NCI-H187 (cell line): ENCODE measurements at places on chromosomes 4 and X.

DNA sequence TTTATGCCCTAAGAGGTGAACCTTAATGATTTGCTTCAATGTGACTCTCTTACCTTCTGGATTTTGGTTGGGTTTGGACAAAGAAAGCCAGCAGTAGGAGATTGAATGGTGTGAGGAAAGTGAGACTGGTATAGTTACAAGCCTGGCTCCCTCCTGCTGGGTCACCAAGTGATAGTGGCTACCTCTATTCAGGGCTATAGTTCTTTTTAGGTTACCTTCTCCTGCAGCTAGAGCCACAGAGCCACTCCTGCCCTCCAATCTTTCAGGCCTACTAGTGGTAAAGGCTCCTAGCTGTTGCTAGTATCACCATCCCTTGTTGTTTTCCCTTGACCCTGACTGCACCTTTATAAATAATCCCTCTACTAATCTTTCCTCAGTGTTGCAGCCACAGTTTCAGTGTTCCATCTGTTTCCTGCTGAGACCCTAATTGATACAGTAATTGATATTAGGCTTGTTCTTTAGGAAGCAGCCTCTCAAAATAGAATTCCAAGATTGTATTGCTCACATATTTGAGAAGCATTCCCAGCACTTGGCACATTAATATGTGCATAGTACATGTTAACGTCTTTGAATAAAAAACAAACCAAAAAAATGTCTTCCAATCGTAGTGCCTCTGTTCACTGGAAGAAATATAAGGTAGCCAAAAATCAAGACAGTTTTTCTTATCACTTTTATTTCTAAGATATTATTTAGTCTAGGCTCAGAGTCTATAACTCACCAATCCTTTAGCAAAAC lies 82.3 kb downstream of the SRPX start:
- no peak for DNase-seq

DNA sequence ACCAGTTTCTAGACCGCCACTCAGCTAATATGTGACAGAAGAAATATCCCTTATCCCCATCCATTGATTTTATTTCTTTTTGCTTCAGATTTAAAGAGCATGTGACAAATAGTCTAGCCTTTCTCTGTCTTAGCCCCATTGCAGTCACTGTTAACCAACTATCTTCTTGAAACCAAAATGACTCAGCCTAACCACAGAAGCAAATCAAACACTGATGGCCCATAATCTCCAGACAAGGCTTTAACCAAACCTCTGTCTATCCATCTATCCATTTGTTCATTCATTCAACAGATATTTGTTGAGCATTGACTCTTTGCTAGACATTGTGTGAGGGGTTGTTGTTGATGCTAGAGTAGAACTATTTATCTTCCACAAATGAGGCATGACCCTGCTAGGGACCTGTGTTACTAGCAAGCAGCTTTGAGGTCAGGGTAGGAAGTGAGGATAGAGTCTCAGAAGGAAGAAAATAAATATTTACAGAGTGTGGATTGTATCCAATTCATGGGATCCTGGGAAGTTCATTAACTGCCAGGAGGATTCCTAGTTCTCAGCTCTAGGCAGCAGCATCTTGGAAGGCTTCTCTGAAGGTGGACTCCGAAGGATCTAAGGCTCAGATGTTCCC lies 22.5 kb downstream of the HNRNPH2 start:
- no peak for DNase-seq

- no peak for DNase-seq
Observed at GRCh38 chr4:1379801-1380331, 26.4 kb downstream of the NKX1-1 start.

GRCh38 chrX:122418758-122419157 lies 765.3 kb upstream of the GRIA3 start:
- no peak for DNase-seq

- no peak for DNase-seq
Observed at GRCh38 chr4:24917076-24917856, 4.4 kb upstream of the CCDC149 start.

- DNase-seq, result no peak
Observed at GRCh38 chr4:77073981-77074380, 1.8 kb downstream of the CCNI start.

DNA sequence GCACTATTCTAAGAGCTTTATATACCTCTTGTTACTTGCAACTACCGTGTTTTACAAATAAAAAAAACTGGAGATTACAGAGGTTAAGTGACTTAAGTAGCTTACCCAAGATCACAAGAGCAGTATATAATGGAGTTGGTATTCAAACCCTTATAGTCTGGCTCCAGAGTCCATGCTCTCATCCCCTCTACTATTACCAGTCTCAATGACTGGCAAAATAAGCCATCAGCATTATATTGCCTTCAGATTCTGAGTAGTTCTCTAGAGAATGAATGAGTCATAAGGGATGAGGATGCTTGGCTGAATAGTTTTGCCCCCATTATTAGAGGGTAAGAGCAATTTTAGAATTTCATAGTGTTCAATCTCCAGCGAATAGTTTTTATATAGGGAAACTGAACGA lies 170.1 kb upstream of the ATOH1 start:
- DNase-seq, result no peak

DNA sequence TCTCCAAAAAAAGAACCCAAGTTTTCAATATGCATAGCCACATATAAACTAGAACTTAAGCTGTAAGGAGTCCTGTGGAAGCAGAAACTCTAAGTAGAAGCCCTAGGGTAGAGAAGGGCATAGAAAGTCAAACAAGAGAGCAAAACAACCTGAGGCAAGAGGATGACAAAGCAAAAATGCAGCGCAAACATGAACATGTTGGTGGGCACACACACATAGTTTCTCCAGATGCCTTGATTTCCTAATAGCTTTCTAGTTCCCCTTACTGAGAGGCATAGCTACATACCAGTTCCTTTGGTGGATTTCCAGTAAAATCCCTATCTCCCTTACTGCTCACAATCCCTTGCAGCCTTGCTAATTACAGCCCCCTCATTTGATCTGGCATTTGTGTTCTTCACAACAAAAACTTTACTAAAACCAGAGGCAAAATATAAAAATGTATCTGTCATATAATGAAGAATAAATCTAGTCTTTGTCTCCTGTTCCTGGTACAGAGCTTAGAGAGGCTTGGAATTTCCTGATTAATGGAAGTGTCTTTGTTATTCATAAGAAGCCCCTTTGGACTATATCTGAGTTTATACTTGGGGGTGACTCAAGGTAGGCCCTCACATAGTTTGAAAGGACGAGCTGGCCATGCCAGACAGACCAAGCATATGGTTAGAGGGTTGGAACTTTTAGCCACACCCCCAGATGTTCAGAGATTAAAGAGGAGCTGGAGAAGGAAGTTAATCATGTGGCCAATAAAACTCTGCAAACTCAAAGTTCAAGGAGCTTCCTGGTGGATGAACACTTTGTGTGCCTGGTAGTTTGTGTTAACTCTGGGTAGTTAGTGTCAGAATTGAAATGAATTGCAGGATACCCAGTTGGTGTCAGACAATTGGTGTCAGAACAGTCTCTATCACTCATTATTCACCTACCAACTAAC lies 52.7 kb upstream of the ZCCHC13 start:
- no peak for DNase-seq

GRCh38 chr4:45663003-45663402 lies 460.9 kb downstream of the GABRG1 start:
- no peak for DNase-seq

- no peak for DNase-seq
Observed at GRCh38 chrX:128800138-128800537, 723.2 kb downstream of the SMARCA1 start.

DNA sequence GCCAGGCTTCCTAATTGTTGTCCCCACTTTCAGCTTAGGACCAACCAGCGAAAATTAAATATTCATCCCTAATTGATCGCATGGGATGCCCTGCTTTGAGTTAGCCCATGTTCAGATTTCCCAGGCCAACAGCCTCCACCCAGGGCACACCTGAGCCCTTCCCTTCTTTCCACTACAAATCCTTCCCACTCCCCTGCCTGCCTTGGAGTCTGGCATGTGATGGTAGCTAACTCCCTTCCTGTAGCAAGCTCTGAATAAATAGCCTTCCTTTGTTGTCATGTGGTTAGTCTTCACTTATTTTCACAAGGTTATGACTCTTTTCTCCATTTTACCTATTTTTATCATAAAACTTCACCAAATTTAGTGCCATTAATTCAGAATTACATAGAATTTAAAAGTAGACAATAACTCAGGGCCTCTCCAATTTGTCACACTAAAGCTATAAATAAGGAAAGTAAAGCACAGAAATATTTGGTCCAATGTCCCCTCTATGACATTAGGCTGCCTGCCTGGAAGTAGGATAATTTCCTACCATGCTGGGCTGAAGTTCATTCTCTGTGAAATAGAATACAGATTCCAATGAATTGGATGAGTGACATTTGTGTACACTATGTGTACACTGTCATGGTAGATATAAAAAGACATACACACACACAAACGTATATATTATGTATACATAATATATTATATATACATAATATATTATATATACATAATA lies 166.4 kb upstream of the CPEB2 start:
- DNase-seq, result no peak

DNA sequence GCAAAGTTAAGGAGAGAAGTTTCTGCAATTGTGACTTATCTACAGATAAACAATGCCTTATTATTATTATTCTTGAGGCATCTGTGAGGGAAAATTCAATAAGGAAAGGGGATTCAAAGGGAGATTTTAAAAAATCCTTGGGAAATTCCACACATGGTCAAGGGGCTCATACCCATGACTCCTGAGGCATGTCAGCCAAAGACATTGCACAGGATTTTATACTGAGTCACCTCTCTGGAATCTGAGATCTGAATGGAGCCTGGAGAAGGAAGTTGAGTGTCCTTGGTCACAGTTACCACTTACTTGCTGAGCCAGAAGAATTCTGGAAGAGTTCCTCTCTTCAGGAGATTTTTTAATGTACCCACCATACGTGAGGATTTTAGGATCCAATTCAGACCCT lies 14.4 kb upstream of the CXCL8 start:
- DNase-seq, result no peak

DNA sequence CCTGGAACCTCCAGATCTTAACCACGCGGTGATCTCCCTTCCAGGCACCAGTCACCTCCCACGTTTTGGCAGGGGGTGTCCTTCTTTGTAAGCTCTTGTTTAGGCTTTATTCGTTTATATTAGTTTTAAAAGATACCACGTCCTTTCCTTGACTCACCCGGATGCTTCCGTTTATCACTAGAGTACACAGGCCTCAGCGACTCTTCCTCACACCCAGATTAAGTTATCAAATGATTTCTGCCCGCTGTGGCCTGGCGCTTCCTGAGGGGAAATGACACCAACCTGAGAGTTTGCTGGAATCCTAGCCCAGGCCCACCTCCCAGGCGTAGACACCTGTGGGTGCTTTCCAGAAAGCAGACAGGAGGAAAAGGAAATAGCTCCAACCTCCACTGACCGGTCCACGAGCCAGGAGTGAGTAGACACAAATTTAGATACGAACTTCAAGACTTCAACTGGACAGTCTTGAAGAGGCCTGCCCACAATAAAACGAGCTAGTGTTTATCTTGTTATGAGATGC lies 756 bp upstream of the ADAMTS3 start:
- no peak for DNase-seq

- DNase-seq, result no peak
Observed at GRCh38 chr4:3517731-3518510, 14.3 kb downstream of the LRPAP1 start.

GRCh38 chrX:9862953-9863352 lies 76.7 kb downstream of the SHROOM2 start:
- no peak for DNase-seq

GRCh38 chr4:3413675-3414420 lies 27.9 kb upstream of the HGFAC start:
- DNase-seq, result no peak

GRCh38 chr4:75892508-75892907 lies 9.7 kb downstream of the PPEF2 start:
- no peak for DNase-seq

GRCh38 chr4:70903291-70903603 lies 1.1 kb downstream of the MOB1B start:
- DNase-seq, result no peak

GRCh38 chr4:113759696-113760093 lies 1.8 kb downstream of the CAMK2D start:
- no peak for DNase-seq

DNA sequence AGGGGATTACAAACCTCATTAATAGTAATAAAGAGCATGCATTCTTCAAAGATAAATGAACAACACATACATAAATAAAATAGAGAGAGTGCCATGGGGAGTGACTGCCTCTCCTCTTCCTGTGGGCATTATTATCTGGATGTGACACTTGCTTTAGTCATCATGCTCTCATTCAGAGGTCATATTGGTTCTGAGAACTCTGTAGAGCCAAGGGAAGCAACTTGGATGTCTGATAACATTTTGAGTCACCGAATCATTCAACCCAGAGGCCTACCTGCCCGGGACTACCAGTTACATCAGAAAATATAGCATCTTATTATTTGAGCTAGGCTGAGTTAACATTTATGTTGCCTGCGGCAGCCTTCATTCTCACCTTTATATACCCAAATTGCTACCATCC lies 489.5 kb downstream of the STIM2 start:
- no peak for DNase-seq

GRCh38 chr4:88396681-88397080 lies 18.0 kb downstream of the HERC6 start:
- no peak for DNase-seq

DNA sequence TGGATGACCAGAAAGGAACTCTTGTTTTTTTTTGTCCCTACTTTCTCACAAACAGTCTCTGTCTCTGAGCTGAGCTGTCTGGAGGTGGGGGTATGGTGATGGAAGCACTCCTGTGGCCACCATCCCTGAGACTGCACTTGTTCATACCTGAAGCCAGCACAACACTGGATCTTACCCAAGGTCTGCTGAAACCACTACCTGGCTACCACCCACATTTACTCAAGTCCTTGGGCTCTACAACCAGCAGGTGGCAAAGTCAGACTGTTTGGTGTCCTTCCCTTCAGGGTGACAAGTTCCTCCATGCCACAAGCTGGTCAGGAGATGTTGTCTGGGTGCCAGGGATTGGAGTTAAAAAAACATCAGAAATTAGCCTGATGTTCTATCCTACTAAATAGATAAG lies 89.7 kb downstream of the NEXMIF start:
- DNase-seq, result no peak

GRCh38 chr4:36966756-36967460 lies 277.6 kb upstream of the NWD2 start:
- DNase-seq, result no peak

DNA sequence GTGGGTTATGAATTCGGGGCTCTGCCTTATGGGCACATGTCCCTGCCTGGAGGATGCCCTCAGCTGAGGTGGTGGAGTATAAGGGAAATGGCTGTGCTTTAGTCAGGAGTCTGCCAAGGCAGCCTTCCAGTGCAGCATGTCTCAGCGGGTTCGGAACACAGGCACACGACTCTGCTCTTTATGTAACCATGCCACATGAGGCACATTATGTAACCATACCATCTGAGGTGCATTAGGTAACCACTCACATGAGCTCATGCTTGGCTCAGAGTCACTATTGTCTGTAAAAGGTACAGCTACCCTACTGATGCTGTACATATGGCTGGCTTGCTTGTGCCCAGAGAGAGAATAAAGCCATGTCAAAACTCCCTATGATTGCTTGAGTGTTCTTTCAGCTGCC lies 723.6 kb downstream of the TRAM1L1 start:
- DNase-seq, result no peak

- DNase-seq, result no peak
Observed at GRCh38 chrX:2635342-2635741, 55.8 kb upstream of the CD99 start.
